ENCODE measurements at places on chromosomes 12 and 14.
A peak's percentile ranks its signal among the peaks of the same experiment; 100 is the strongest.

- H3K4me1 ChIP-seq, result peaks cover 59% of the 10 kb centered on the region
- no peak overlapping the region for H3K27ac ChIP-seq
- H3K36me3 ChIP-seq, result no peaks in the 10 kb centered on the region
- no peak for DNase-seq
- H3K4me3 ChIP-seq, result no peak overlapping the region
Measured at GRCh38 chr14:91889477-91890211, 22.3 kb upstream of the TC2N start.

DNA sequence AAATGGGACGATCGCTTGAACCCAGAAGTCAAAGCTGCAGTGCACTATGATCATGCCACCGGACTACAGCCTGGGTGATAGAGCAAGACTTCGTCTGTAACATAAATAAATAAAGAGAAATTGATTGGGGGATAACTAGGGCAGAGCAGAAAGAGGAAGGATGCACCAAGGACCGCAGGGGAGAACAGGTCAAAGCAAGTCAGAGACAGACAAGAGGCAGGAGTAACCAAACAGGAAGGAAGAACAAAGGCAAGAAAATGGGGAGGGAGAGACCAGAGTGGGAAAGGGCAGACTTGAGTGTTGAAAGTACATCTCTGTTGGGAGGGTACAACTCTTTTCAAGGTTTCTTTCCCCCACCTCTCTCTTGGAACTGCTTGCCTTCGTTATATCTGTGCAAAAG is 50.8 kb upstream of the ELK3 start:
- no peak overlapping the region for H3K27ac ChIP-seq
- H3K4me3 ChIP-seq, result no peak overlapping the region
- peak; percentile 7 for DNase-seq
- H3K27me3 ChIP-seq, result no peaks in the 10 kb centered on the region
- no peaks in the 10 kb centered on the region for H3K36me3 ChIP-seq

- no peaks in the 10 kb centered on the region for H3K27me3 ChIP-seq
- H3K4me1 ChIP-seq, result no peaks in the 10 kb centered on the region
- H3K27ac ChIP-seq, result no peak overlapping the region
- H3K4me3 ChIP-seq, result no peak overlapping the region
Measured at GRCh38 chr14:74144789-74145188, 60.0 kb downstream of the LIN52 start.

GRCh38 chr12:52178984-52179383 is 12.8 kb downstream of the KRT80 start:
- no peak overlapping the region for H3K27ac ChIP-seq
- no peaks in the 10 kb centered on the region for H3K4me1 ChIP-seq
- H3K27me3 ChIP-seq, result no peaks in the 10 kb centered on the region

DNA sequence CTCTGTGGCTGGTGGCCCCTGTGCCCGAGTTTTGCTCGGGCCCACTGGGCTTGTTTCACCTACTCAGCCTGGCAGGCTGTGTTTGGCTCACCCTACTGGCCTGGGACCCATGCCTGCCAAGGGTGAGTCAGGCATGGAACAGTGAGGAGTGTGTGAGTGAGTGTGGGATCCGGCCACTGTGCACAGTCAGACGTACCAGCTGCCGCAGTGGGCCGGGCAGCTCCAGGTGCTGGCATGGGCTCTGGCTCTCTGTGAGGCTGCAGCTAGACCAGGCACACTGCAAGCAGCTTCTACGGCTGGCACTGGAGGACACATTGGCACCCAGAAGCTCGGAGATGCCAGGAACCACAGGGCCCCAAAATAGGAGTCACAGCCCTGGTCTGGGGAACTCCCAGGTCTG is 40.6 kb downstream of the HSD17B6 start:
- no peak overlapping the region for H3K4me3 ChIP-seq
- DNase-seq, result no peak
- no peak overlapping the region for H3K27ac ChIP-seq
- H3K4me1 ChIP-seq, result no peaks in the 10 kb centered on the region
